ENCODE measurements at places on chromosomes 13 and 19.

- DNase-seq, result peak; percentile 80
Observed at GRCh38 chr13:40445557-40445990, 220.9 kb downstream of the FOXO1 start.

DNA sequence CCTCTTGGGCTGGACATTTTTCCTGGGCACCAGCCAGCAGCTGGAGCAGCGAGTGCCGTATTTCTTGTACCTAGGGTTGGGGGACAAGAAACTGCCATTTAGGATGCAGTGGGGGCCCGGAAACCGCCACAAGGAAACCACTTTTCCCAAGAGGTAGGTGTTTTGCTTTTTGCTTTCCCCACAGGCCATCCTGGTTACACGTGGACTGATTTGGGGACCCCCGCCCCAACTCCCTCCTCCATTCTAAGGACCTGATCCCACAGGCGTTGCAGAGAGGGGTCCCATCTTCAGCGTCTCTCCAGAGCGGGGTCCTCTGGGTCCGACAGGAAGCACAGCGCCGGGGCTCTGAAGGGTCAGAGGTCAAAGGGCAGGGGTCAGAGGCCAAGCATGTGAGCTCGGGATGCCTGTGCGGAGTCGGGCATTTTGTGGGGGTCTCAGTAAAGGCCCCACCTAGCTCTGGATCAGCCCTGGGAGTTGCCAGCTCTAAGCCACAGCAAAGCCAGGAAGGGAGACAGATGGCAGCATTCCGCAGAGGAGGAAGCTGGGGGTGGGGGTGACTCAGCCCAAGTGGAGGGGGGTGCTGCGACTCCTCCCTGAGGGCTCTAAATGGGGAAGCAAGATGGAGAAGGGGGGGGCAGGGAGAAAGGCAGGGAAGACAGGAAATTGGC, 4.3 kb downstream of the ZGLP1 start:
- no peak for DNase-seq

DNA sequence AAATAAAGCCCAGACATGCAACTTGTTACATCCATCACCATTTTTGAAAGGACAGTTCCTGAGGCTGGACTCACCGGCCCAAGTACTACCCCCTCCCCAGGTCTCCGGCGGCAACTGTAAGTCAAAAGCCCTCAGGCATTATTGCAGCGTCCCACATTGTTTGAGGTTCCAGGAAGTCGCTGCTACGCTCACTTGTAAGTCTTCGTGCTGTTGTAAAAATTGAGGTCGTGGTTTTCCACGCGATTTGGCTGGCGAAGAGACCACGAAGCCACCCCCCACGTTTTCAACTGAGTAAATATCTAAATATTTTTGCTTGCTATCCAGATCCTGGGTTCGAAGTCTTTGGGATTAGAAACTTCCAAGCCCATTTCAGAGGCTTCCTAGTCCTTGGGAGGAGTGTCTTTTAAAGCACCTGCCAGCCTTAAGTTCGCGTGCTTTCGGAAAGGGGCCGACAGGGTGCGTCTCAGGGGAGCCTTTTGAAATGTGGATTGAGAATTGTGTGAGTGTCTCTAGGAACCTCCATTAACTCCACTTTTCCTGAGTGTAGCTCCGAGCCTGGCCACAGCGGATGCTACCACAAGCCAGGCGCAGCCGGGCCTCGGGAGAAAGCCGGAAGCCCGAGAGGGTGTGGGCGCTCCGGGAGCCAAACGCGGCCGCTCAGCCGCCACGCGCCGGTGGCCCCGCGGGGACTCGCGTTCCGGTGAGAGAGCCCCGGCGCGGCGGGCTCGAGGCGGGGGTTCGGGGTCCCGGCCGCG, 434 bp upstream of the FNDC3A start:
- DNase-seq, result no peak

DNA sequence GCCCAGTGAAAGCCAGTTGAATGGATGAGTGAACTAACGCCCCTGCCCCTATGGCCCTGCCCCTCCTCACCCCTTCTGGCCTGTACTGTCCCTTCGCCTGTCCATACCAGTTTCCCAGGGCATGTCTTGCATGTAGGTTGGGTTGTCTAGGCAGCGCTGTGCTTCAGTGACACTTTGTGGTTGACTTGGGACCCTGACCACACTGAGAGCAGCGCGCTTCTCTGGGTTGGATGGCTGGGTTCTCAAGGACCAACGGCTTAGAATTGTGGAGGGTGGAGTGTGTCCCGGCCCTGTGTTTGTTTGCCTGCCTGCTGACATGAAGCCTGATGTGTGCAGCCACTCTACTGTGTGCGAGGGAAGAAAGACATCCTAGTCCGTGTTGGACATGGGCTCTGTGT, 15.8 kb downstream of the GATAD2A start:
- no peak for DNase-seq

- no peak for DNase-seq
Observed at GRCh38 chr13:26075498-26075897, 23.7 kb upstream of the SHISA2 start.

DNA sequence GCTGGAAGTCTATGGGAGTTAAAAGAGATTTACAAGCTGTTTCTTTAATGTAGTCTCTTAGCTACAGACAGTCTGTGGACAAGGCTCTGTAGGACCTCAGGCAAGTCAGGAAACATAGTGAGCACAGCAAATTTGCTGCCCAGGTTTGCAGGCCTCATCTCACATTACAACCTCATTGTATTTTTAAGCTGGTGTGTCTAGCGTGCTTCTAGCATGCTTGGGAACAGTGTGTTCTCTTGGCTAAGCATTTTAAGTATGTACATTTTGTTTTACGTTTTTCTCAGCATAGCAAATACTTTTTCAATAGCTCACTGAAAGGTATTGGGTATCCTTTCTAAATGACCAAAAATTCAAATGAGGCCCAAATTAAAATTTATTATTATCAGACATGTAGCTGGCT, 113.2 kb downstream of the STARD13 start:
- DNase-seq, result no peak

GRCh38 chr13:79918620-79919019, 422.3 kb downstream of the SPRY2 start:
- DNase-seq, result no peak

- DNase-seq, result no peak
Observed at GRCh38 chr13:98448642-98448928, 128.3 kb downstream of the STK24 start.

- DNase-seq, result no peak
Observed at GRCh38 chr13:24100188-24100587, 60.3 kb upstream of the SPATA13 start.
